ENCODE measurements at places on chromosomes 12 and 14.

DNA sequence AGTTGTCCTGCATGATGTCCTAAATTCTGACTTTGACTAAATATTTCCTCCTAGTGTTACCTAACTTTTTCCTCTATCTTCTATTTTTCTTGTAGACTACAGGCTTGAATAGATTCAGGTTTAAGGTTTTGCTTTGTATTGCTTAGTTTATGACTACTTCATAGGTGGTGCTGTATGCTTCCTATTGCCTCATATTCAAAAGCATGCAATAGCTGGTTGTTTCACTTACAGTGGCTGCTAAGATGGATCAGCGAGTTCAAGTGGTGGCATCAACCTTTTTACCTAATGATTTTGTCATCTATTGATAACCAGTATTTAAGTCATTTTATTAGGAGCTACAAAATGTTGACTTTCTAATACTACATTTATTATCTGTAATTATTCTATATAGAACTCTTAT lies 36.3 kb upstream of the BICD1 start:
- DNase-seq, result no peak

DNA sequence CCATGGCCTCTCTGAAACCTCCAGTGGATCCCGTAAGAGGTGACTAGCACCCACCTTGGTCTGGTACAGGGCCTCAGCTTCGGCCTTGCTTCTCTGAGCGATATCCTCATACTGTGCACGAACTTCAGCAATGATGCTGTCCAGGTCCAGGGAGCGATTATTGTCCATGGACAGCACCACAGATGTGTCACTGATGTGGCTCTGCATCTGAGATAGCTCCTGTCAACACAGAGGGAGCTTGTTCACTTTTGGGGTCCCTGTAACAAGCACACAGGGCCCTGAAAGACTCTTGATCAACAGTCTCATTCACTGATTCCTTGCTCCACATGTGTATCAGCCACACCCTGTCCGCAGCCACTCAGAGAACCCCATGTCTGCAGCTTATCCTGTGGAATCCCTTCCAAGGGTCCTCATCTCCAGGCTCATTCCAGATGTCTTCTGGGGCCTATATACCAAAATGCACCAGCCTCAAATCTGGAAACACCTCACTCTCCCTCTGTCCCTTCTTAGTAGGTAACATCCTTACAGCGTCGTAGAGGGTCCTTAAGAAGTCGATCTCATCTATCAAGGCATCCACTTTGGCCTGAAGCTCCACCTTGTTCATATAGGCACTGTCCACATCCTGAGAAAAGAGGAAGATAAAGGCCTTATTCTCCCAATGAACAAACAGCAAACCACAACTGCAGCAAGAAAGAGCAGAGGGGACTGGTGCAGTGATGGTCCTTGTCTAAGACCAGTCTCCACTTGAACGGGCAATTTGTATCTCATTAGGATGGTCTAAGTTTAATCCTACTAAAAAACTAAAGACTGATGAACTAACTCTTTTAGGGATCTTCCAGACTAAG lies 3.5 kb downstream of the KRT3 start:
- no peak for DNase-seq

- no peak for DNase-seq
These were observed 193.3 kb downstream of the ANO4 start for GRCh38 chr12:100987552-100988521.

DNA sequence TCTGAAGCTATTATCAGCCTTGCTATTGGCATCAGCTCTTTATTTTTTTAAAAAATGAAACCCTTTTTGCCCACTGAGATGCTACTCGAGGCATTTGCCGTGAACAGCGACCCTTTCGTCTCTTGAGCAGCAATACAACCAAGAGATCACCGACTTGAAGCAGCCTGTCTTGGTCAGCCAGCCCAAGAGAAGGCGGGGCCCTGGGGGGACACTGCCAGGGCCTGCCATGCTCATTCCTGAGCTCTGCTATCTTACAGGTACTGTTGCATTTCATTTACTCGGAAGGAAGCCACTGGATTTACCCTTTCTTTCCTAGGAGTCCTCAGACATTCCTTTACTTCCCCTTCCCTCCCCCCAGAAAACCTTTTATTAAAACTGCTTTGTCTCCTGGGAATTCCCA lies 16.7 kb downstream of the PIWIL1 start:
- DNase-seq, result no peak

Measured in activated CD4-positive, CD25-positive, alpha-beta regulatory T cell treated with anti-CD3 and anti-CD28 coated beads, Interleukin-2, amount 50 U/mL, for 72 hours (primary cell).